ENCODE measurements at places on chromosomes 11 and 22. TPM values are rescaled to one million over a fixed set of nuclear protein-coding genes. Genes with fewer than 3 reads are reported as not detected.

DNA sequence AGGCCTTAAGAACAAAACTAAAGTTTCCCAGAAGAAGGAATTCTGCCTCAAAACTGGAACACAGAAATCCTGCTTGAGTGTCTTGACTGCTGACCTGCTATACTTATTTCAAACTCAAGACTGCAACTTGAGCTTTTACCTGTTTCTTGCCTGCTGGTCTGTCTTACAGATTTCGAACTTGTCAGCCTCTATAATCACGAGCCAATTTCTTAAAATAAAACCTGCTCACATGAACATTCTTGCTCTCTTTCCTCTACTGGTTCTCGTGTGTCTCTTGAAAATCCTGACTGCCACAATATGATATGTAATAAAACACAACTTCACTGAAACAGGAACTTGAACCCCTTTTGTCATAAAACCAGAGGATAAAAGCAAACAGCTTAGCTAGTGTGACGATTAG is 13.9 kb downstream of the PATL1 start:
- H3K4me3 ChIP-seq, result no peak overlapping the region
- H3K27me3 ChIP-seq, result no peaks in the 10 kb centered on the region
- DNase-seq, result no peak
- H3K27ac ChIP-seq, result no peak overlapping the region

THY1 gene
- total RNA-seq, result 0.47 TPM

- no peaks in the 10 kb centered on the region for H3K4me1 ChIP-seq
- H3K4me3 ChIP-seq, result no peak overlapping the region
- no peaks in the 10 kb centered on the region for H3K27me3 ChIP-seq
- no peak for DNase-seq
- H3K36me3 ChIP-seq, result no peaks in the 10 kb centered on the region
Observed at GRCh38 chr11:118289401-118289800, 15.1 kb upstream of the CD3E start.

- no peaks in the 10 kb centered on the region for H3K27me3 ChIP-seq
- no peaks in the 10 kb centered on the region for H3K36me3 ChIP-seq
- peak overlapping the region; percentile 95 for H3K27ac ChIP-seq
Observed at GRCh38 chr11:62539238-62539925, 7.2 kb downstream of the AHNAK start.

DNA sequence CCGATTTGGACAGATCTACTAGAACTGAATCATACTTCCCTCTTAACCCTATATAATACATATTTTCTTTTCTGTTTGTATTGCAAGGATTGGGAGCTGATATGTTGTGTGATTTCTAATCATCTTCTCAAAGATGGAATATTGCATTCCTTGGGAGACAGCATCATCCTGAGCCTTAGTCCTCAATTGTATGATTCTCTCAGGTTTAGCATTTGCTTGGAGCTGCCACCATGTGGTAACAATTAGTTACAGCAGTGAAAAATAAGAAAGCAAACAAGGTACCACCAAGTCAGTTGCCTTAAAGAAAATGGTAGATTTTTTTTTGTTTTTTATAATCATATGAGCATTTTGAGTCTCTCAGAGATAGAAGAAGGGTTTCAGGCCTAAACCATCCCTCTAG is 11.9 kb downstream of the SNX19 start:
- no peak overlapping the region for H3K4me3 ChIP-seq
- peaks cover 6% of the 10 kb centered on the region for H3K36me3 ChIP-seq
- no peak for DNase-seq

- DNase-seq, result no peak
- no peak overlapping the region for H3K4me3 ChIP-seq
- peak overlapping the region; percentile 76 for H3K27ac ChIP-seq
- peaks cover 3% of the 10 kb centered on the region for H3K4me1 ChIP-seq
- no peaks in the 10 kb centered on the region for H3K36me3 ChIP-seq
Observed at GRCh38 chr11:9615031-9615451, 41.6 kb downstream of the WEE1 start.

SLC5A4 gene
- not detected for total RNA-seq

DNA sequence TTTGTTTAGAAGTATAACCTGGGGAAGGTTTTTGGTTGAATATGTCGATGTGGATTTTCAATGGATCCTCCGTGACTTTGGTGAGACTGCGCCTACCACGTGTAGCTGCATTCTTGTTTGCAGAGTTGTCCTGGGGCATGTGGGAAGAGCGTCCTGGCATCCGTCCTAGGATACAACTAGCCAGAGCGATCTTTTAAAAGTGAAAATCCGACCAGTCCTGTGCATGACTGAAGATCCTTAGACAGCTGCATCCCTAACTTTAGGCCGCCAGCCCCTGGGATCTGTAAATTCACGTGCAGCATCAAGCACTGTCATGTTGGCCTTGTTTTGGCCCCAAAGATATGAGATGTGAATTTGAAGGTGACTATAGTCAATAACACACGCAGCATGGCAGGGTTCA is 22.4 kb upstream of the THY1 start:
- no peak for DNase-seq
- H3K27ac ChIP-seq, result no peak overlapping the region
- no peaks in the 10 kb centered on the region for H3K4me1 ChIP-seq
- H3K4me3 ChIP-seq, result no peak overlapping the region
- H3K36me3 ChIP-seq, result no peaks in the 10 kb centered on the region
- no peaks in the 10 kb centered on the region for H3K27me3 ChIP-seq

DNA sequence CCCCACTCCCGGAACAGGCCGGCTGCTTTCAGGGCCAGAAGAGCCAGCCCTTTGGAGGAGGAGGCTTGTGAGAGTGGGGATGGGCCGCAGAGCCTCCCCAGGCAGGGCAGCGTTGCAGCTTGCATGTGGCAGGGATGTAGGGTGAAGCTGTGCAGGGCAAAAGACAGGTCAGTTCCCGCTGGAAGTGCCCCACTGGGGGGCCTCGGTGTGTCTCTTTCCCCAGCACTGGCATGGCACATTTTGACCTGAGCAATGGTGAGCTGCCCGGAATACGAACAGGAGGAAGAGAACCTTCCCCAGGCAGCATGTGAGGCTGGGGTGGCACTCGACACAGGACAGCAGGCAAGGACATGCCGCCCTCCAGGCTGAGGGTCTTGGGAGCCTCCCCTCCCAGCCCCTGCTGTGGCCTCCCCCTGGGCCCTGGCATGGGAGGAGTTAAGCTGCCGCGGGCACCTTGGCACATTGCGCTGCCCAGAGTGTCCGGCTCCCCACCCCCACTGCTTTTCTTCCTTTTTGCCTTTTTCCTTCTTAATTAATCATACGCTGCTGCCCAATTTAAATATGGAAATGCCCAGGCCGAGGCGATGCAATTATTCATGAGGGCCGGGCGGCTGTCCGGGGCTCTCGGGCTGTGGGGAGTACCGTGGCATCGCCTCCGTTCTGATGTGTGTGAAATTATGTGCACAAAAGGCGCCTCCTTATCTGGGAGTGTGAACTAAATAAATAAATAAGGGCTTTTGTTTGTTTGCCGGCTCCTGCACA is 76.0 kb upstream of the WNT7B start:
- no peak overlapping the region for H3K4me3 ChIP-seq
- no peaks in the 10 kb centered on the region for H3K36me3 ChIP-seq
- no peak for DNase-seq
- H3K27me3 ChIP-seq, result no peaks in the 10 kb centered on the region
- no peaks in the 10 kb centered on the region for H3K4me1 ChIP-seq

CPSF7 gene
- 117 TPM for total RNA-seq

GRCh38 chr22:31861226-31861840 is 83.0 kb upstream of the YWHAH start:
- no peak overlapping the region for H3K4me3 ChIP-seq
- H3K36me3 ChIP-seq, result peaks cover 4% of the 10 kb centered on the region
- DNase-seq, result no peak

DNA sequence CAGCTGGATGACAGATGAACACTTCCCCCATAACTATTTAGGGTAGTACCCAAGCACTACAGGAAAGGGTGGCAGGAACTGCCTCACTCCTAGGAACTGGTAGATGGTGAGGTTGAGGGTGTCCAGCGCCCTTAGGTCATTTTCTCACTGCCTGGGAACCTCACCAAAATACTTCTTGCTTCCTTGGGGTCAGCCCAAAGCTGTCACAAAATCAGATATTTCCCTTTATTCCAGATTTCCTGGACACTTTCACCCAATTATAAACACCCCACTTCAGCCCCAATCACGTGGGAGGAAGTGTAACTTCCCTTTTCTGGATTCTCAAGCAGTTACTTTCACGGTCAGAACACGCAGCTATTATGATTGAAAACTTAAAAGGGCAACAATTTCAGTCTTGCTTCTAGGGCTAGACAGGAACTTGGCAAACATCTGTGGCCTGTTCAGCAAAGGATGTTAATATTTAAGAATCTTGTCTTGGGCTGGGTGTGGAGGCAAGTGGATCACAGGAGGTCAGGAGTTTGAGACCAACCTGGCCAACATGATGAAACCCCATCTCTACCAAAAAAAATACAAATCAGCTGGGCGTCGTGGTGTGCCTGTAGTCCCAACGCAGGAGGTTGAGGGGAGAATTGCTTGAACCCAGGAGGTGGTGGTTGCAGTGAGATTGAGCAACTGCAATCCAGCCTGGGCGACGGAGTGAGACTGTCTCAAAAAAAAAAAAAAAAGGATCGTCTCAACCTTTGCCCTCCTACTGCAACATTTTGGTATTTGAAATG is 4.0 kb downstream of the FTH1 start:
- H3K4me3 ChIP-seq, result no peak overlapping the region
- H3K4me1 ChIP-seq, result peaks cover 26% of the 10 kb centered on the region
- no peak overlapping the region for H3K27ac ChIP-seq
- peak; percentile 63 for DNase-seq

DNA sequence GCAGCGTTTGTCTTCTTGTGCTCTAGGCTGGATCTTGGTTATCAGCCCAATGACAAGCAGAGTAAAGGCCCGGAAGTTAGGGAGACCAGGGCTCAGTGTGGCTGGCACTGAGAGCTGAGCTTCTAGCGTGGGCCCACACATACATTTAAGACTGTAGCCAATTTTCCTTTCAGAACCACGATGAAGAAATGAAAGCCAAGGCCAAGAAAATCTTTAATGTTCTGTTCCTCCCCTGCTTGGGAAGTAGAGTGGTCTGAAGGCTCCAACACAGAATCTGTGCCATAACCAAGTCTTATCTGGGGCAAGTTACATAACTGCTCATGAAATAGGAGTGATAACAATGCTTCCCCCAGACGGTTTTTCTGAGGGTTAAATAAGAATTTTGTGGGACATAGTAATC is 4.7 kb upstream of the ST3GAL4 start:
- H3K27me3 ChIP-seq, result no peaks in the 10 kb centered on the region
- no peak for DNase-seq
- H3K4me3 ChIP-seq, result no peak overlapping the region
- H3K27ac ChIP-seq, result no peak overlapping the region

LPXN gene
- 158 TPM for total RNA-seq

GRCh38 chr22:32717337-32718240 is 83.9 kb upstream of the TIMP3 start:
- no peak for DNase-seq
- peaks cover 10% of the 10 kb centered on the region for H3K4me1 ChIP-seq
- H3K4me3 ChIP-seq, result no peak overlapping the region
- no peak overlapping the region for H3K27ac ChIP-seq

SCT gene
- total RNA-seq, result not detected

GRCh38 chr22:35089139-35089538 is 23.2 kb downstream of the ISX start:
- no peak for DNase-seq
- no peak overlapping the region for H3K27ac ChIP-seq
- no peaks in the 10 kb centered on the region for H3K27me3 ChIP-seq
- no peaks in the 10 kb centered on the region for H3K4me1 ChIP-seq
- no peak overlapping the region for H3K4me3 ChIP-seq
- no peaks in the 10 kb centered on the region for H3K36me3 ChIP-seq

GRCh38 chr22:47515384-47516125 is 753.1 kb downstream of the TBC1D22A start:
- no peak overlapping the region for H3K4me3 ChIP-seq
- H3K27me3 ChIP-seq, result no peaks in the 10 kb centered on the region
- no peak for DNase-seq
- no peaks in the 10 kb centered on the region for H3K4me1 ChIP-seq
- H3K36me3 ChIP-seq, result no peaks in the 10 kb centered on the region
- H3K27ac ChIP-seq, result no peak overlapping the region

DNA sequence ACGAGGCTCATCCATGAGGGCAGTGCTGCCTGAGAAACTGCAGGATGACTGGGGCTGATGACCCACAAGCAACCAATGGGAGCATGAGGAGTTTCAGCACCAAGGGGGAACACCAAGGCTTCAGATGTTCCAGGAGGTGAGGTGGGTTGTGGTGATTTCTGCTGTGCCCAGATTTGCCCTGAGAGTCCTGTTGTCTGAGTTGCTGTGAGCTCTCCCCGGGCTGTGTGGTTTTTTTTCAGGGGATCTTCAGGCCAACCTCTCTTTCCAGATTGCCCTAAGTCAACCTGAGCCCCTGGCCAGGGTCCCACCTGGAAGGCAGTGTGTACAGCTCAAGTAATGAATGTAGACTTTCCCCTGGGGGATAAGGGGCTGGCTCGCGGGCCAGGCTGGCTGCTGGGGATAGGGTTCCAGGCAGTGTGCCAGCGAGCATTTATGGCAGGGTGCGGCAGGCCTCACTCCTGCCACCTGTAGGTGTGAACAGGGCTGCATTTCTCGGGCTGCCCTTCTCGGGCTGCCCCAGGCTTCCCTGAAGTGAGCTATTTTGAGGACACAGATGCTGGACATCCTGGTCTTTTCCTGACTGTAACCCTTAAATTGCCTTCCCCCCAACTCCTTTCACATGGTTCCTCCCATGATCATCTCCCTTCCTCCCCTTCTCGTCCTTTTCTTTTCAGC is 9.8 kb downstream of the SLC22A6 start:
- no peaks in the 10 kb centered on the region for H3K27me3 ChIP-seq
- H3K4me1 ChIP-seq, result no peaks in the 10 kb centered on the region
- no peak overlapping the region for H3K4me3 ChIP-seq
- no peaks in the 10 kb centered on the region for H3K36me3 ChIP-seq
- no peak overlapping the region for H3K27ac ChIP-seq

FXYD6 gene
- not detected for total RNA-seq

- H3K4me3 ChIP-seq, result no peak overlapping the region
- H3K27me3 ChIP-seq, result peaks cover 3% of the 10 kb centered on the region
- H3K4me1 ChIP-seq, result no peaks in the 10 kb centered on the region
- H3K27ac ChIP-seq, result no peak overlapping the region
- no peak for DNase-seq
Observed at GRCh38 chr11:11706028-11706427, 84.2 kb upstream of the GALNT18 start.

- no peaks in the 10 kb centered on the region for H3K27me3 ChIP-seq
- H3K27ac ChIP-seq, result no peak overlapping the region
- no peak for DNase-seq
- H3K4me1 ChIP-seq, result no peaks in the 10 kb centered on the region
Observed at GRCh38 chr11:92919048-92919447, 50.4 kb upstream of the MTNR1B start.

P2RX6 gene
- total RNA-seq, result 0.29 TPM

- H3K36me3 ChIP-seq, result no peaks in the 10 kb centered on the region
- H3K27ac ChIP-seq, result no peak overlapping the region
- DNase-seq, result no peak
- H3K4me1 ChIP-seq, result no peaks in the 10 kb centered on the region
- H3K27me3 ChIP-seq, result peaks cover 4% of the 10 kb centered on the region
Observed at GRCh38 chr11:93652679-93653078, 8.8 kb upstream of the CEP295 start.

SPDYC gene
- not detected for total RNA-seq

Measured in T-cell (primary cell).